Activated T-helper 9 cell treated with anti-CD3 and anti-CD28 coated beads, Interleukin-2, amount 50 U/mL, for 16 hours (primary cell): ENCODE measurements at places on chromosomes 1 and 21.

GRCh38 chr1:8847990-8848389 is 30.5 kb downstream of the ENO1 start:
- DNase-seq, result no peak

DNA sequence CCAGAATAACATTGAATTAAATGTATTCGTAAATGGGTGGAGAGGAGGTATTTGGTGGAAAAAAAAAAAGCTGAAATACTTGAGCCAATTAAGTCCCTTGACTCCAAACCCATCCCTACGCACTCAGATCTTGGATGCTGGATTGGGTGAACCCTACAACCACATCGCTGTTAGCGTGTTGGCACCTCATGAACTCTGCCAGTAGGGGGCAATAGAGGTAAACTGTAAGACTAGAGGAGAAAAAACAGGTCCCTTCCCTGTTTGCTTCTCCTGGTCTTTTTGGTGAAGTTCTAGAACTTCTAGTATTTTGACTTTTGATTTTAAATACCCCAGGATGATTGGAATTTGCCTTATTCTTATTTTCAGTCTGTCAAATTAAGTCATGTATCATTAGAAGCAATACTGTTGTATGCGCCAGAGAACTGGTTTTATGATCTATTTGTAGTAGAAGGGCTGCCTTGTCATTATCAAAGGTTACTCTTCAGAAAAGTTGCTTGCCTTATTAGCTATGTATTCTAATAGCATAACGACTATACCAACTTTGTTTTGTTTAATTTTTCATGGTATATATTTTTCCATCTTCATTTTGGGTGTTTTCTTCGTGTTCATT is 1.9 kb upstream of the OR13G1 start:
- DNase-seq, result no peak

DNA sequence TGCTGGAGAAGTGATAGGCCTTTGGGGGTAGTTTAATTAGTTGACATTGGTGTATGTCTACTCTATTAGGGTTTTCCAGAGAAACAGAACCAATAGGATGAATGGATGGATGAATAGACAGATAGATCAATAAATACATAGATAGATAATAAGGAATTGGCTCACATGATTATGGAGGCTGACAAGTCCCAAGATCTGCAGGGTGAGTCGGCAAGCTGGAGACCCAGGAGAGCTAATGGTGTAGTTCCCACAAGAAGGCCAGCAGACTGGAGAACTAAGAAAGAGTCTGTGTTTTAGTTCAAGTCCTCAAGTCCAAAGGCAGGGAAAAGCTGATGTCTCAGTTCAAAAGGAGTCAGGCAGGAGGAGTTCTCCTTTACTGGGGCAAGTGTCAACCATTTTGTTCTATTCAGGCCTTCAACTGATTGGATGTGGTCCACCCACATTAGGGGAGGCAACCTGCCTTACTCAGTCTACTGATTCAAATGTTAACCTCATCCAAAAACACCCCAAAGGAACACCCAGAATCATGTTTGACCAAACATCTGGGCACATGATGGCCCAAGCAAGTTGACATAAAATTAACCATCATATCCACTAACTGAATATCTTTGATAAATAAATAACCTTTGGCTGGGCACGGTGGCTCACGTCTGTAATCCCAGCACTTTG is 4.5 kb upstream of the SDE2 start:
- DNase-seq, result no peak

DNA sequence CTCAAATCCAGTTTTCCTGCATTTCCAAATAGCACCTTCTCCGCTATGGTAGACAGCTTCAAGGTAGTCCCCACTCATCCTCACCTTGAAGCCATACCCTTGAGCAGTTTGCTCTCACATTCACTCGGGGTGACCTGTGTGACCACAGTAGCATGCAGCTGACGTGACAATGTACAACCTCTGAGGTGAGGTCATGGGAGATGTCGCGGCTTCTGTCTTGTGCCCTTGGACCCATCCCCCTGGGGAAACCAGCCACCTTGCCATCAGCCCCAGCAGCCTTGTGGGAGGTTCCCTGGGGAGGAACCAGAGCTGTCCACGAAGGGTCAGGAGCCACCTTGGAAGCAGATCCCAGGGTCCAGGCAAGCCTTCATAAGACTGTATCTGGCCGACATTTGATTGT is 38.3 kb upstream of the DUSP10 start:
- DNase-seq, result no peak

GRCh38 chr1:203120325-203121153 is 7.0 kb upstream of the ADORA1 start:
- DNase-seq, result no peak
